ENCODE measurements at places on chromosomes 12 and 14.
A peak's percentile ranks its signal among the peaks of the same experiment; 100 is the strongest.

DNA sequence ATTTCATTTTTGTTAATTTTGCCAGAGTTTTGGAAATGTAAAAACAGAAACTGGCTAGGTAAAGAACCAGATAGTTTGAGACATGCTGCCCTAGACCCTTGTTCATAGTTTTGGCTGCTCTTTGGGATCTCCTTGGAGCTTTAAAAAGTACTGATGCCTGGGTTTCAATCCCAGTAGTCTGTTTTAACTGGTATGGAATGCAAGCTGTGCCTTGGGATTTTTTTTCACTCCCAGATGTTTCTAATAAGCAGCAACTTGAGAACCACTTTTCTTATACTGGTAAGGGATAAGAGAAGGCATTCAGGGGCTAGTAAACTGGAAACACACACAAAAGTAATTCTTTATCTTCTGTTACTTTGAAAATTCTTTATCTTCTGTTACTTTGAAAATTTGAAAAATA is 18.8 kb downstream of the SLC35F4 start:
- DNase-seq: no peak

DNA sequence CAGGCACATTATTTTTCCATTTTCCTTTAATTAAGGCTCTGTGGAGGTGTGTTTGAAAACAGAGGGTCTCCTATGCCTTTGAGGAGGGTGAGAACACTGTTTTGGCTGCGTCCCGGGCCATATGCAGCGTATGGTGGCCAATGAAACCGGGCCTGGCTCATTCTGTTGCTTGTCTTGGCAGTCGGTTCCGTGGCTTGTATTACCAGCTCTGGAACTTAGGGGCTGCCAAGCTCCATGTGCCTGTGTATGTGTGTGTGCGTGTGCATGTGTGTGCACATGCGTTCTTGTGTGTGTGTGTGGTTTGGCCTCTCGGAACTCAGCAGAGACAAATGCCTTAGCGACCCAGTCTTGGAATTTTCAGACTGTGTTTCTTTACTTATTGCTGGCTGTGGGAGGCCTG is 2.7 kb downstream of the JDP2 start:
- no peak for DNase-seq

- no peak for DNase-seq
Observed at GRCh38 chr14:80522411-80522810, 311.1 kb upstream of the DIO2 start.

GRCh38 chr14:105256292-105256960 is 8.1 kb downstream of the BTBD6 start:
- no peak for DNase-seq

DNA sequence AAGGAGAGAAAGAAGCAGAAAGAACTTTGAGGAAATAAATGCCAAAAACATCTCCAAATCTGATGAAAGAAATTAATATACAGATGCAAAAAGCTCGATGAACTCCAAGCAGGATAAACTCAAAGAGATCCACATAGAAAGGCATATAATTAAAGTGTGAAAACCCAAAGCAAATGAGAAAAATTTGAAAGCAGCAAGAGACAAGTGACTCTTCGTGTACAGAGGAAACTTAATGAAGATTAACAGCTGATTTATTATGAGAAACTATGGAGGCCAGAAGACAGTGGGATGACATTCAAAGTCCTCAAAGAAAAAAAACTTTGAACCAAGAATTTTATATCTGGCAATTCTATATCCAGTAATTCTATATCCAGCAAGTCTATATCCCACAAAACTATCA is 163.0 kb upstream of the TMCC3 start:
- no peak for DNase-seq

- DNase-seq: peak; percentile 55
Observed at GRCh38 chr12:131606218-131606901, 104.5 kb upstream of the SFSWAP start.

- no peak for DNase-seq
Observed at GRCh38 chr14:67221248-67221981, 19.8 kb upstream of the PALS1 start.

GRCh38 chr12:41108032-41108431 is 80.1 kb upstream of the PDZRN4 start:
- DNase-seq: no peak

DNA sequence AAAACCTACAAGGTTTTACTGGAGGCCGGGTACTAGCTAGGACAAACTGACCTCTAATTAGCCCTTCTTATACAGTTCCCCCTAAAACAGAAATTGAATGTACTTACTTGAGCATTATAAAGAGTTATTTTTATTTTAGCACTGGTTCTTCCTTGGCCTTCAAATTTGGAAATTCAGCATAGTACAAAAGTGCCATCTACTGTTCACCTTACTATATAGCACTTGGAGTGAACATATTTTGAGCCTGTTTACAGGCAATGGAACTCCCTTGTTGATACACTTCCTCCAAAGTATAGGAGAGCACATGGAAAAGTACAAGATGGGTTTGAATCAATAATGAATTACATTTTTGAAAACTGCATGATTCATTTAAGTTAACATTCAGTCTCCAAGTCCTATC is 3.9 kb upstream of the POC1B start:
- DNase-seq: no peak

GRCh38 chr12:104457746-104458693 is 1.3 kb downstream of the CHST11 start:
- peak; percentile 38 for DNase-seq

- no peak for DNase-seq
Observed at GRCh38 chr14:67580336-67581171, 19.5 kb downstream of the PIGH start.

DNA sequence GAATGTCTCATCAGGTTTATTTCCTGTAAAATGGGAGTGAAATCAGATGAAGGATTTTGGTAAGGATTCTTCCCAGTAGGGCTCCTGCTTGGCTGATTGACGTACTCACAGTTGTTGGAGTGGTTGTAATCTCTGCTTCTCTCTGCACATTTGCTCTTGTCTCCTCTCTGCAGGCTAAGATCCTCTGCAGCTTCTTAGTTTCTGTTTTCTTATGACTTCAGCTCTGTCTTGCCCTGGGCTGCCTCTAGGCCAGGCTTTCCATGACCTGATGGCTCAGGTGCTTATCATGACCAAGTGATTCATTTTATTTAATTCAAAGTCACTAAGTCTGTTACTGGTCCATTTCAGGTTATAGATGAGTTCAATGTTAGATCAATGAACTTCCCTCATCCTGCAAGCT is 394.5 kb upstream of the DDHD1 start:
- DNase-seq: no peak

GRCh38 chr14:37168721-37169120 is 3.7 kb downstream of the SLC25A21 start:
- DNase-seq: no peak

DNA sequence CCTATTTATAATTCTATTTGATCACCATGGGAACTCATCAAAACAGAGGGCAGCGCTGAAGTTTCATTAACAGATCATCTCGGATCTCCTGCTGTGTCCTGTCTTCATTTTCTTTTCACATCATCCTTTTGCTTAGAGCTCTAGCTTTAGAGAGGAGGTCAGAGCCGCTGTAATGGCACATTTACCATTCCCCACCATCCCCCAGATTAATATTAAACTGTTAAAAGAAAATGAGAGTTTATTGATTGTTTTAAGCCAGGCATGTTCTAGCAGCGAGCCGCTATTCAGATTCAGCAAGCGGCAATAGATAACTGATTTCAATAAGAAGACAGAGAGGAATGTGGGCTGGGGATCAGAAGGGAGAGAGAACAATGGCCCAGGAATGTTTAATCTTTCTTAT is 308.8 kb downstream of the EGLN3 start:
- DNase-seq: no peak

GRCh38 chr12:115383668-115384067 is 699.7 kb upstream of the TBX3 start:
- no peak for DNase-seq

- no peak for DNase-seq
Observed at GRCh38 chr12:26807292-26807691, 25.7 kb downstream of the ITPR2 start.

GRCh38 chr12:6386491-6386890 is 2.5 kb downstream of the LTBR start:
- no peak for DNase-seq

DNA sequence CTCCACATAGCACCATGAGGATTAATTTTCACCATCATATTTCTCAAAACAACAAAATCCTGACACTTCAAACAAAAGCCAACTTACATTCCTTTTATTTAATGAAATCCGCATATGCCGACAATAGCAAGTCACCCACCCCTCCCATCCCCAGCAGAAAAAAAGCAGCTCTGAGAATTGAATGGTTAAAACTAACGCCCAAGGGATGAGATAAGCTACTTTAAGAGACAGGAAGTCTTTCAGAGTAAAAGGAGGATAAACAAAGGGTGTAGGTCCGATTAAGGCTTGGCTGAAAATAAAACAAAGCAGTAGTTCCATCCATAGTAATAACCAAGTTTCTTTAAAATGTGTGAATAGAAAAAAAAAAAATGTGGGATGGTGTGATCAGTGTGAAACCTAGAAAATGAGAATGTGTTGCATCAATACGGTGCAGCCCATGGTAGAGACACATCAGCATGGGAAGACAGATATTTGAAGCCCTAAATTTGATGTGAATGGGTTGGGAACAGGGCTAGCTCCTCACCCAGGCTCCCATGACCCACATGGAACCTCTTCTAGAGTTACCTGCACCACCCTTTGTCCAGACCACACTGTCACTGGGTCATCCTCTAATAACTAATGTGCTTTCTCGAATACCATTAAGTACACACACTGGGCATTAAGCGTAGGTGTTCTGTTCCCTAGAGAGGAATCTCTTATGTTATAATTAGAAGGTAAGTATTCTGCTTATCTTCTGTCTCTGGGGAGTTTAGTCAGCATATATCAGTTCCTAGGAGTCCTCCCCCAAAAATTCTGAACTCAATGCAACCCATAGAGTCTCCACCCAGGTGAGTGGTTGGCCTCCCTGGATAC is 31.7 kb downstream of the RTRAF start:
- DNase-seq: no peak

GRCh38 chr14:42869681-42870080 is 1263.0 kb downstream of the LRFN5 start:
- no peak for DNase-seq

DNA sequence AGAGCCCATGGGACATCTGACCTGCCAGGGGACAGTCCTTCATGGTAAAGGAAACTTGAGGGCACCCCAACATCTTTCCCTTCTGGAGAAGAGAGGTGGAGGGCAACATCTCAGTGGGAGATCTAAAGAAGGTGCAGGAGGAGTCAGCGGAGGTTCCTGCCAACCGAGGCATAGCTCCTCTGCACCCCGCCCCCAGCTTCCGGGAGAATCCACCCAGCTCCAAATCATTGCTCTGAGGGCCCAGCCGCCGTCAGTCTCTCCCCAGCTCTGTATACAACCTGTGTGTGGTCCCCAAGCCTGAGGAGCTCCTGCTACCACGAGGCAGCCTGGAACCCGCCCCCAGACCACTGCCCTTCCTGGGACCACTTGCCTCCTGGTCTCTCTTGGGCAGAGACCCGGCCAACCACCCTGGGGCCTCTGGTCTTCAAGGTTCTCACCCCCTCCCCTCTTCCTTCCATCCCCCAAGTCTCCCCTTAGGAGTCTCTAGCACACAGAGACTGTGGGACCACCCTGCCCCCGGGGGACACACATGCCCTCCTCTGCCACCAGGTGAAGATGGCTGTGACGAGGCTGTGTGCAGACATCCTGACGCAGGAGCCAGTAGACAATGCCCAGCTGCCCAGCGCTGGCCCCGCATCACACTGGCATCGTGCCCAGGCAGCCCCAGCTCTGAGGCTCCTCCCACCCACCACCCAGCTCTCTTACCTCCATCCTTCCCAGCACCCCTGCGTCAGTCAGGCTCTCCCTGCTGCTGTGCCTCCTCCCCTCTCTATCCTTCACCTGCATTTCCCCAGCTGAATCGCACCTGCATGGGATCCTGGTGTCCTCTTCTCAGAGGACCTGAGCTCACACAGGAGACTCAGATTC is 13.0 kb upstream of the NUDT14 start:
- peak; percentile 49 for DNase-seq

DNA sequence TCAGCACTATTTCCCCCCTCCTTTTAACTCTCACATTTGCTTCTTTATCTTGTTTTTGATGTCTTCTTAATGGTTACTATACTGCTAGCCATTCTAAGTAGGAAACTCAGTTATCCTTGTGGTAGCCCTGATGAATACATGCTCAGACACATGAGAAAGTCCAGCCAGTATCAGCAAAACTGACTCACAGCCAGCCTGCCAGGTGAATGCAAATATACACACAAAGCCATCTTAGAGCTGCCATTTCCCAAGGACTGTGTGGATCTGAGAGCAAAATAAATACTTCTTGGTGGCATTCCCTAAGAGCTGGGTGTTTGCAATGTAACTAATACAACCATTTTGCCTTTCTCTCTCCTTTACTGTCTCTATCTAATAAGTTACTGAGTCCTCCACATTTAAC is 455.2 kb downstream of the CCER1 start:
- DNase-seq: no peak

DNA sequence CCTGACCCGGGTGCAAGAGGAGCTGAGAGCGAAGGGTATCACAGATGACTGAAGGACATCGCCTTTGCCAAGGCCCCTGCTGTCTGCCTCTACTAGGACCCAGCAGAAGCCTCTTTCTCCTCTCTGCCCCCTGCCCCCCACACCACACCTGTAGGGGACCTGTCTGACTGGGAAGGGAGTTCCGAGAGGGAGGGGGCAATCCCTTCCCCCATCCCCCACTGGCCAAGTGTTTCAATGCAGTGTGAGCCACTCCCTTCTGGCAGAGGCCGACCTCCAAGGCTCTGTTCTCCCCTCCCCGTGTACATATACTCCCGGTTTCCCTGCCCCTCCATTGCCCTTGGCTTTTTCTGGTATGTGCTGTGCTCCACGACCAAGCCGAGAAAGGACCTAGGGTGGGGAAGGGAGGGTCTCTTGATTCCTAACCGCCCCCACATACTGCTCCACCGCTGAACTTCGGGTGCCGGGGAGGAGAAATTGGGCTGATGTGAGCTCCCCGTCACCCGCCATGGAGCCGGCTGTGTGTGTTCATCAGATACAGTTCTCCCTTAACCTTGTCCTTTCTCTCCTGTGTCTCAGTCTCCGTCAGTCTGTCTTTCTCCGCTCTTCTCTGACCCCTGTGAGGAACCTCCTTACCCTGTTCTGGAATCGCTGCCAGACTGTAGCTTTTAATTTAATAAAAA is 2.0 kb upstream of the ARHGEF25 start:
- DNase-seq: no peak

- no peak for DNase-seq
Observed at GRCh38 chr14:100733152-100733850, 6.6 kb downstream of the DLK1 start.

DNA sequence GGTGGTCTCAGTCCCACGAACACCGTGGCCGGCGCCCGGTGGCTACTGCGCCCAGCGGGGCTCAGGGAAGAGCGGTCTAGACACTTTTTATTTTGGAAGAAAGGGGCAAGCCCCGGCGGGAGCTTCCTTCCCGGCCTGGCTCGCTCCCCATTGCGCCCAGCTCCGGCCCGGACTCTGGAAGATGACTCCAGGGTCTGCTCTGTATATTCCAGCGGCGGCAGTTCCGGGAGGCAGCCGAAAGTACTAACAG is 225.1 kb upstream of the CRY1 start:
- DNase-seq: no peak

Measured in stimulated activated effector memory CD8-positive, alpha-beta T cell treated with anti-CD3 and anti-CD28 coated beads, Interleukin-12 subunit alpha, Interleukin-12 subunit beta, amount 100 ng/mL, for 72 hours (primary cell).